ENCODE measurements at places on chromosomes 12 and 14.

GRCh38 chr14:67486890-67487289 is 1.6 kb downstream of the TMEM229B start:
- no peak for DNase-seq

- no peak for DNase-seq
Observed at GRCh38 chr14:50619569-50620141, 48.5 kb downstream of the SAV1 start.

GRCh38 chr12:32603858-32604257 is 75.2 kb upstream of the DNM1L start:
- no peak for DNase-seq

DNA sequence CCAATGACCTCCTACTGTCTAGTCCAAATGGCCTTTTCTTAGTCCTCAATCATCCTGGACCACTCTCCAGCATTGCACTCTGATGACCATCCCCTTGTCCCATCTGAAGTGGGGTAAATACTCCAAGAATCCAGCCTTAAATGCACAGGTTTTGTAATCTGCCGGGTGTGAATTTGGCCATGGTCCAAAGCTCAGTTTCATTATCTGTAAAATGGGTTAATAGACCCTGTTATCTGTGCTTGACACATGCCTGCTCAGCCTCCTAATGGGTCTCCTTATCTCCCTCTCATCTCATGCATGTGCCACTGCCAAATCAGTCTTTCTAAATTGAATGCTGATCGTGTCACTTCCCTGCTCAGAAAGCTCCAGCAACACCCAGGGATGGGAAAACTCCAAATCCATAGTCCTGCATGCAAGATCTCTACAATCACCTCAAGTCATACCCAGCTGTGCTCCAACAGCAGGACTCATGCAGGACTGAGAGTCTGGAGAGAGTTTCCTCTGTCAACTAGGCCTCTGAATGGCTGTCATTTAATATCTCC is 22.3 kb downstream of the LGR5 start:
- DNase-seq = no peak

DNA sequence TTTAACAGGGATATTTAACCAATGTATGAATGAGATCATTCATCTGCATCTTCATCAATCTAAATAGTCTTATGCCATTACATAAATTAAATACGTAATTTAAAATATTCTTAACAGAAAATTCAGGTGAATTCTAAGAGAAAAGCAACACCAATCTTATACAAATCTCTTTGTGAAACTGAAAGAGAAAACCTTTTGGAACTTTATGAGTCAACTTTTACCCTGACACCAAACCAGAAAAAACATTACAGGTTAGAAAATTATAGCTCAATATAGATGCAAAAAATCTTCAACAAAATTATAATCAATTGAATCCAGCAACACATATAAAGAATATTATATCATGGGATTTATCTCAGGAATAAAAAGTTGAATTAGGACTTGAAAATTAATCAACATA is 3.4 kb downstream of the GLIPR1L1 start:
- DNase-seq = no peak

DNA sequence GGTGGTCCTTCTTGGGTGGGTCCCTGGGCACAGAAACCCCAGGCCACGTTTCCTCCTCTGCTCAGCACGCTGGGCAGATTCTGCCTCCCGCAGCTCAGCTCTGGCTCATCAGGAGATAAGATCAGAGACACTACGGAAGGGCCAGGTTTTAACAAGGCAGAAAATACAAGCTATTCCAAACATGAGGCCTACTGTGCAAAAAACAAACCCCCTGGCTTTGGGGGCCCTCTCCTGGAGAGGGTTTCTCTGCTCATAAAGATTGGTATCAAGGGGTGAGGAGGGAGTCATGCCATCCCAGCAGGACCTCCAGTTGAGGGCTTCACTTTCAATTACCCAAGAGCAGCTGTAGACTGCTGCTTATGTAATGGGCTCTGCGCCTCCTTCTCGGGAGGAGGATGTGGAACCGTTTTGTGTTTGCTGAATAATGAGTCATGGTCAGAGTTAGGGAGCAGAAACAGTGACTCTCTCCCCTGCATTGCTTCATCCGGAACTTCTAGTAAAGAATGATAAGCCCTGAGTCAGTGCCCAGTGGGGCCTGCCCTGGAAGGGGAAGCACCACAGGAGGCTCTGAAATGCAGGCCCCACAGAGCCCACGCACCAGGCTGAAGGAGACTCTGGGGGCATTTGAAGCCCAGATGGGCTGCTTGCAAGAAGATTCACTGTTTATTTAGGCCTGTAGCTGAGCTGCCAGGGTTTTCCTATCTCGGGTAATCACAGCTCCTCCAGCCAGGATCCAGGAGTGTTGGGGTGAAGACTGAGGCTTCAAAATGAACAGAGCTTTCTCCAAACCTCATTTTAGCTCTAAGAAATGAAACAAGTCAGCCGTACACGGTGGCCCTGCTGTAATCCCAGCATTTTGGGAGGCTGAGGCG is 79.3 kb downstream of the SSPN start:
- DNase-seq = no peak

DNA sequence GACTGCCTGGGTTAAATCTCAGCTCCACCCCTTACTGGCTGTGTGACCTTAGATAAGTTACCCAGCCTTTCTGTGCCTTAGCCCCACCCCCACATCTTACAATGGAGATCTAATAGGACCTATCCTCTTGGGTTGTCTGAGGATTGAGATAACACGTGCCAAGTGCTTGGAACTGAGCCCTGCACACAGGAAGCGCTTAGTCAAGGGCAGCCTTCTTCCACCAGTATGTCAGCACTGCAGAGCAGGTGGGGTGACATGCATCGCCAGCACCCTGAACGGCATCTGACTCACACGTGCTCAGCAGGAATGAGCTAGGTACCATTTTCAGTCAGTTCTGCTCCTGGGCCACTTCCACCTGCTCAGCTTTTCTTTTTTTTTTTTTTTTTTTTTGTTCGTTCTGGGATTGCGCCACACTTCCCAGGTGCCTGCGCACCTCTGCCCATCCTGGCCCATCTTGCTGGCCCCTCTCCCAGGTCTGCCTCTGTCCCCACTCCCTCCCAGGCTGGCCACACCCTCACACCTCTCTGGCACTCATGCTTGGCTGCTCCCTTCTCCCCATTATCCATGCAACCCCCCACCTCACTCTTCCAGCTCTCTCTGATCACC is 19.6 kb downstream of the LGMN start:
- DNase-seq = no peak

- no peak for DNase-seq
Observed at GRCh38 chr14:95185767-95186392, 28.6 kb upstream of the DICER1 start.

- DNase-seq = no peak
Observed at GRCh38 chr12:122097584-122097926, 19.0 kb downstream of the MLXIP start.

GRCh38 chr12:78455991-78456390 is 408.6 kb upstream of the SYT1 start:
- DNase-seq = no peak

- DNase-seq = no peak
Observed at GRCh38 chr12:127052511-127053232, 1214.3 kb upstream of the TMEM132C start.

GRCh38 chr12:131832321-131833231 is 4.4 kb downstream of the MMP17 start:
- DNase-seq = no peak

DNA sequence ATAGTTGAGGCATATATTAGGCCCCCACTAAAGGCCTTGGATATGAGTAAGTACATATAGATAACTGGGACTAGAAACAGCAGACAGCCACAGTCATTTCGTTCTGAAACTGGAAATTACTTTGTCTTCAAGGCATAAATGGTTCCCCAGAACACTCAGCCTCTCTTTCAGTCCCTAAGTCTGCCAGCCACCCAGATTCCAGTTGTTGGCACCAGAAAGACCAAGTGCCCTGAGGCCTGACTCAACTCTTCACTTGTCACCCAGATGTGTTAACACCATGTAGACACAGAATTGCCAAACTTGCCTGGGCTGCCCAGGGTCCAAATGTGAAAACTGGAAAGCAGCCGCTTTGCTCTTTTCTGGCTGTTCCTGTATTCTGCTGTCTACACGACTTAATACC is 3.0 kb upstream of the LGALS3 start:
- DNase-seq = no peak

DNA sequence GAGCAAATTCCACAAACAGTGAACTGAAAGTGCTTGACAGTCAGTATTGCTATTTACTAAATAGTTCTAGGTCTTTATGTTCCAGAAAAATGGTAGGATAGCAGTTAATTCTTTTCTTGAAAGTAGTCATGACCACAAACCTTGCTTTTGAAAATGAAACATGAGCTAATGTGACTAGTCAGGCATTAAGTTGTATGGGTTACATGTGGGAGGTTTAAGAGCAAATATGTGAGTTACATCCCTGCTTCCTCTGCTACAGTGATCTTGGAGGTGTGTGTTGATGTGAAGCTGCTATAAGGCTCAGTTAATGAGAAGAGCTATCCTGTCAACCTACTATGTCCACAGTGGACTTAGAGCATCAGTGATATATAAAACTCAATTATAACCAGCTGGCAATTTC is 741.6 kb downstream of the FSCB start:
- DNase-seq = no peak

DNA sequence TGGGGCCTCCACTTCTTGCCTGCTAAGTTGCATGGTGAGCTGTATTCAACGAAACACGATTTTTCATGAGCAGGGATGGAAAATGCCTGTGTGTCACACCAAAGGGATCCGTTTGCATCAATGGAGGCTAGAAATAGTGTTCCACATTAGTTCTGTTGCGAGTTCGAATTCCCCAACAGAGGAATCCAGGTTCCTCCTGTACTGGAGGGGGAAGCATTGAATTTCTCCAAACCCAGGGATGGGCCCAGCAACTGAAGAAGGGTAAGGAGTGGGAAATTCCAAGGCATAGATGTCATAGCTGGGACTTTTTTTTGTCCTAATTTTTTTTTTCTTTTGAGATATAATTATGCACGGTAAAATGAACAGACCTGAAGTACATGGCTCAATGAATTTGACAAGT is 336.2 kb downstream of the DPF3 start:
- no peak for DNase-seq

GRCh38 chr12:3236345-3237187 is 159.4 kb downstream of the TSPAN9 start:
- DNase-seq = no peak

DNA sequence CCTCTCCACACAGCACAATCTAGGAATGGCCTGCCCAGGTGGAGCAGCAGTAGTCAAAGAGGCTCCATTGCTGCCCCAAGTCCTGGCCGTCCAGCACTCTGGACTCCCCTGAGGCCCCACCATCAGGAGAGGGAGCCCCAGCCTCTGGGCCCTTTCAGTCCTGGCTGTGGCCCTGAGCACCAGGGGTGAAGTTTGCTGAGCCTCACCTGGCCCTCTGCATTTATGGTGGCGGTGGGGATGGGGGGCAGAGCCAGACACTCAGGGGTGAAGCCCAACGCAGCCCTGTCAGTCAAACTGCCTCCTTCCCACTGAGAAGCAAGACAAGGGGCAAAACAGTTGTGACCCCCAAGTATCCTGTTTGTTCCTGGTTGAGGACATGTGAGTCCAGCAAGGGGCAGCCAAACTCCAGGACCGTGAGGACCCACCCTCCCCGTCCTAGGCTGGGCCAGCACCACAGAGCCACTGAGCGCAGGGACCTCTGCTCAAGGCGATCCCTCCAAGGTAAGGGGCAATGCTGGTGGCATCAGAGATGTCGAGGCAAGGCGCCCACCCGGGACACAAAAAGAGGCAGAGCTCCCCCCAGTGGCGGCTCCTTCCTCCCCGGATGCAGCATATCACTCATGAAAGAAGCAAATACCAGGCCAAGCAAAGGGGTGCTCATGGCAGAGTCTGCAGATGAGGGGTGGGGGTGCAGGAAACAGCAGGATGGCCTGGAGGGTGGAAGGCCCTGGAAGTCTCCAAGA is 4.8 kb upstream of the AMN start:
- no peak for DNase-seq

DNA sequence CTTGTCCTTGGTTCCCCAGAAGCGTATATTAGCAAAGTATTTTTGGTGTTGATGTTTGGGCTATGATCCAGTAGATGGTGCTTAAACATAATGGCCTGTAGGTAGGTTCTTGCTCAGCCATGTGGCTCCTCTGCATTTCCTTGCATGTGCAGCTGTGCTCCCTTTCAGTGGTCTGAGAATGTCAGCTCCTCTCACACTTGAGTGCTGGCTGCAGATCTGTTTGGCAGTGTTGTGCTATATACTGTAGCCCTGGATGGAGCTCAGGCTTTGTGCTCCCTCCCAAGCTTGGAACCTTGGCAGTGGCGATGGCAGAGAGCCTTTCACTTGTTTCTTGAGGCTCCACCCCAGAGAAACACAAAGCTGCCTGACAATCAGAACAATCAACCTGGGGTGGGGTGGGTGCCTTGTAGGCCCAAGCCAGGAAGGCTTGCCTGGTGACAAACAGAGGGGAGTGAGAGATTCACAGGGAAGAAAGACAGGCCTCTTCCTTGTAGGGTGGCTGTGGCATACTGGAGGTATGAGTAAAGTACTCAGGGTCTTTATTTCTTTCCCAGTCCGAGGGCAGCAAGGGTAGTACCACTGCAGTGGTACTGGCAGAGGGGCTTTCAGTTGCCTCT is 255.3 kb downstream of the RAD51B start:
- no peak for DNase-seq

- DNase-seq = no peak
Observed at GRCh38 chr12:109757671-109758265, 44.1 kb downstream of the FAM222A start.

DNA sequence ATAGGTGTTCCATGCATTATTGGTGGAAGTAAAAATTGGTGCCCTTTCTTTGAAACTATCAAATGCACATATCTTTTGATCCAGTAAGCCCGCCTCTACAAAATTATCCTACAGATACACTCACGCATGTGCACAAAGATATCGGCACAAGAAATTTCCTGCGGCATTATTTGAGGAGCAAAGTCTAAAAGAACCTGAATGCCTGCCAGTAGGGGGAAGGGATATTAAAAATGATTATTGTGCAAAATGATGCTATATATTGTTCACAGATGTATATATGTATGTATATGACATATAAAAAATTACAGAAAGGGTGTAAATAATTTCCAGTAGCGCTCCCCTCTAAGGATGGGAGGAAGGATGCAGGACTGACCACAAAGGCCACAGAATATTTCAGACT is 24.7 kb upstream of the ADIPOR2 start:
- DNase-seq = no peak

- DNase-seq = no peak
Observed at GRCh38 chr14:75454963-75455546, 27.2 kb downstream of the JDP2 start.

DNA sequence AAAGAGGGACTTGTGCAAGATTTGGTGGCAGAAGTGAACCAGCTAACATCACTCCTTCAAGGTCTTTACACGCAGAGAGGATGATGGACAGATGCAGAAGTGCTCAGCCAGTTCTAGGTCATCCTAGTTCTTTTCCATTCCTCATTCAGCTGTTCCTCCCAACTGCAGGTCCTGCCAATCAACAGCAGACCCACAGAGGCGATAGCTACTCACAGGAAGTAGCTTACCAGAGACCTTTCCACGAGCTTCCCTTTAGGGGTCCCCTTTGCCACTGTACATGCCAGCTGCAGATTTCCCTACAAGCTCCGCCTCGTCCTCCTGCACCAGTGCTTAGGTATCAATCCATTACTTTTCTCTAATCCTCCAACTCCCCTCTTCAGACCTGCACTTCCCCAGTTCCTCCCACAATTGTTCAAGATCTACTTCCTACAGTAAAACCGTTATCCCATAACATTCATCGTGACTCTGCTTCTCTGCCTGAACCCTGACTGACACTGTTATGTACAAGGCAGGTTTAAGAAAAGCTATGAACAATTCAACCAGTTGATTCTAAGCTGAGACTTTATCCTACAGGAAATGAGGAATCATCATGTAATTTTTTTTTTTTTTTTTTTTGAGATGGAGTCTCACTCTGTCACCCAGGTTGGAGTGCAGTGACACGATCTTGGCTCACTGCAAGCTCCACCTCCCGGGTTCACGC is 22.5 kb downstream of the RECQL start:
- no peak for DNase-seq

Data from cortex of kidney (tissue), 1 donor.